ENCODE measurements at places on chromosomes 1 and 21.

DNA sequence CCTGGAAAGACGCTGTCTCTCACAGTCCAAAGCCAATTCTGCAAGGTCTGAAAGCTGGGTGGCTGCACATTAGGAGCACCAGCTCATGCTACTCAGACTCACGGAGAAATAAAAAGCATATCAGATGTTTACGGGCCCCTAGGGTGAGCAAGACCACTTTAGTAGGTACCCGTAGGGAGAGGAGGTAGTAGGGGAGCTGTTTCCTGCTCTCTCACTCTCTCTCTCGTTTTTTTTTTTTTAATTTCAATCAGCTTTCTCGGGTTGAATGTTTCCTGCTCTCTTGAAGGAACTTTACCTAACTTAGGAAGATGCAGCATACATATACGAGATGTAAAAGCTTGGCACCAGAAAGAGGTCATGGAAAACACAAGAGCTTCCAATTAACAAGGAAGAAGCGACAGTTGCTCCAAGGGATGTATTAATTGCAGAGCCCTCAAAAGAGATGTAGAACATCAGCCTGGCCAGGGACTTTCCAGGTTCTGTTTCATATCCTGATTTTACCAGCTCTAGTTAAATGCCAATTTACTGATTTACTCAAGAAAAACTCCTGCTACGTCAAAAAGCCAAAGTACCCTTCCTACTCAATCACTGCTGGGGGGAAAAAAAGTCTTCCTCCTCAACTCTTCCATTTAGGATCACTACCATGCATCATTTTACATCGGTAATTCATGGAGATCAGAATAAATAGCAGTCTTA, 3.1 kb downstream of the LORICRIN start:
- no peak for DNase-seq

- peak; percentile 19 for DNase-seq
Observed at GRCh38 chr1:33302325-33302724, 18.6 kb downstream of the A3GALT2 start.

GRCh38 chr1:69707103-69707502, 139.4 kb downstream of the LRRC7 start:
- DNase-seq: no peak

DNA sequence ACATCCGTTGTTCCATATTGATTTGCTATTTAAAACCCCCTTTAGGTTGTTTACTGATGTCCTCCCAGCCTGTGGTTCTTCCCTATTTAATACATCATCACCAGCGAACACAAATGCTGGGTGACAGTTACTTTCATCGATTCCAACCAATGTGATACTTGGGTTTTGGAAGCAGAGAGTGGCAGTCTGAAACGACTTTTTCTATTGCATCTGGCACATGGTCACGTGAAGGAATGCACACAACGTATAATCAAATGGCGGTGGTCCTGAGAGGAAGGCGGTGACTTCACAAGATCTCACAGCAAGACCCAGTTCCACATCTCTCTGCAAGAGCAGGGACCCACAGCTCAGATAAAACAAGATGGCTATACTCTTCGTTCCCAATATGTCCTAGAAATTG, 213.9 kb downstream of the DSCAM start:
- no peak for DNase-seq

DNA sequence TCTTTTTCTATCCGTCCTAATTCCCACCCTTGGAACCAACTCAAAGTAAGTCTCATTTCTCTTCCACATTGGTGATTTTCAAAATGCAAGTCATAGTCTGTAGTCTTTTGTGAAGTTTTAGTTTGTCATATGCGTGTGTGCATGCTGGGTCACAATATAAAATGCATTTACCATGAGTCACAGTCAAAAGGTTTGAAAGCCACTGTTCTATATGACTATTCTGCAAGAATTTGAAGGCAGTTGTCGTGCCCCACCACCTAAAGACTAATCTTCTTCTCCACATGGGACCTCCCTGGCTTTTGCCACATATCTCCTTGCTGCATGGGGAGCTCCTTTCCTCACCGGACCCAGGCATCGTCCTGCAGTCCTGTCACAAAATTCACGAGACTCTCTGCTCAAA, 1.6 kb downstream of the STPG1 start:
- no peak for DNase-seq

GRCh38 chr1:170309389-170310013, 163.7 kb downstream of the NTMT2 start:
- no peak for DNase-seq

DNA sequence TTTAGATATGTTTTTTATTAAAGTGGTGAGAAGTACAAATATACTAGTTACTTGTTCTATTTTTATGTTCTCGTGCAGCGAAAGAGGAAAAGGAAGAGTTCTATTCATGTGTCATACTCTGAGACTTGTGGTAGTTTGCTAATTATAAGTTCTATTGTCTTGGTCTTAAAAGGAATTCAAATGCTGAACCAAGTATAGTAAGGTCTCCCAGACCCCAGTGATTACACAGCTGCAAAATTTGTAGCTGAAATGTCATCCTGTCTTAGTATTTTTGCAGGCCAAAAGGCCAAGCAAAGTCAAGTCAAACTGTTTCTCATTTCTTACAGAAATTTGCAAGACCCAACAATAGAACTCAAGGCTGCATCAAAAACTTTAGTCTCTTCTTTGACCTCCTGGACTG, 268.7 kb downstream of the CHRM3 start:
- DNase-seq: no peak

DNA sequence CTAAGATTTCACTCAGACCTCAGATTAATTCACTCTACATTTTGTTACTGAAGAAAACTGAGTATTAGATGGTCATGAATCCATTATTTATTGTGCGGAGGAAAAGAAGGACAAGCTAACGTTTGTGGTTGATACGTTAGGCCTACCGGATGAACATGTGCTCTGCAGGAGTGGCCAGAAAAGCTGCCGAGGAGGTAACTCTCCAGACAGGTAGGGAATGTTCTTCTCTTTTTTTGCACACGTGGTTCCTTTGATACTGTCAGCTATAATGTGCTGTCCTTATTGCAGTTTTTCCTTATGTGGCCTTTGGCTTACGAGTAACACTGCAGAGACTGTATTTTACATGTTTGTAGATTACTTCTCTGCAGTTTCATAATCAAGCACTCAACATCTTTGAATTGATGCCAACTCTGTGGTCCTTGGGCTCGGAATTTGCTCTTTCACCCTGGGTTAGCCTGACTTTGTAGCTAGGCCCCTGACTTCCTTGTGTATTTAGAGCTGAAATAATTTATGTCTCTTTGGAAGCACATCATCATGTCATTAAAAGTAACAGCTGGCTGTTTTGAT, 13.6 kb downstream of the MTR start:
- DNase-seq: no peak

Measured in CD4-positive, alpha-beta T cell treated with Interleukin-17A for 1 hour (primary cell).